Activated naive CD4-positive, alpha-beta T cell (primary cell): ENCODE measurements at places on chromosomes 7 and 10.

DNA sequence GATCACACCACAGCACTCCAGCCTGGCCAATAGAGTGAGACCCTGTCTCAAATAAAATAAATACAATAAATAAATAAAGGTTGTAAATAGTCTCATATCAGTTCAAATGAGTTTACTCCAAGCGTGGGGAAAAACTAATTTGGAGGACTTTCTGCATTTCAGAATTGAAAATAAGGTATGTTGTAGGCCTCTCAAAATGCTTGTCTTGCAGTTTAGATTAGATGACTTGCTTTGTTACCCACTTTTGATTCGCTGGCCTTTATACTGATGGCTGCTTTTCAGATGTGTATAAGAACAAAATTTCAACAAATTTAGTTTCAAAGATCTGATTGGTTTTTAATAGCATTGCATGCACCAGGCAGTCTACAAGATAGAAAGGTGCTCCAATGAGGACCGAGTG lies 2.2 kb upstream of the C10orf143 start:
- no peak for DNase-seq

GRCh38 chr10:36506697-36507496 lies 618.5 kb upstream of the ANKRD30A start:
- no peak for DNase-seq

DNA sequence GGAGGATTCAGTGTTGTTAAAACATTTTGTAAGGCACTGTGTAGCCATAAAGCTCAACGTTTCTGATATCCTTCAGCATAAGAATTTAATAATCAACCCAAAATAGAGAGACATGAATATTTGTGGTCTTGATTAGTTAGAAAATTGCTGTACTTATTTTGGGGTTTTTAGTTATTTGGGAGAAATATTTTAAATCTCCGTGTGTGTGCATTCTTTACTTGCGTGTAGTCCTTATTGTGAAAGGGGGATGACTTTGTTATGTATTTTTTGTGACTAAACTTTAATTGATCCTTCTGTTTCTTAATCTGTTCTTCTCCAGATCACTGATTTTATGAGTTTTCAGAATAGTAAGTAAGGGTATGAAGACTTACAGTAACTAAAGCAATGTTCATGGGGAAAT lies 81.2 kb downstream of the ZNRF2 start:
- no peak for DNase-seq

DNA sequence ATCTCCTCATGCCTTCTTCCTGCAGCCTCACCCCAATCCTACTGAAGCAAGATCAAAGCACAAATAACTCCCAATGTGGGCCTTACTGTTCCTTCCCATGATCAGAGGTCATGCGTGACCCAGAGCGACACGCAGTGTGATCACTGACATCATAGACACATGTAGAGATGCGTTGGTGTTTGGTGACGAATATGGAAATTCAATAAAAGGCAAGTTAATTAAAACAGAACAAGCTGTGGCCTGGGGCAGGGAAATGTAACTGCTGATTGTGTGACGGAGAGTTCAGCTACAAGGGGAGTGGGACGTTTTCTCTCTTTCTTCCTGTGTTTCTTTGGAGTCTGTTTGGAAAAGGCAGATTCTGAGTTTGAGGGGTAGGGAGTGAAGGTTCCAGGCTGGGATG lies 34.8 kb upstream of the CARD11 start:
- no peak for DNase-seq

DNA sequence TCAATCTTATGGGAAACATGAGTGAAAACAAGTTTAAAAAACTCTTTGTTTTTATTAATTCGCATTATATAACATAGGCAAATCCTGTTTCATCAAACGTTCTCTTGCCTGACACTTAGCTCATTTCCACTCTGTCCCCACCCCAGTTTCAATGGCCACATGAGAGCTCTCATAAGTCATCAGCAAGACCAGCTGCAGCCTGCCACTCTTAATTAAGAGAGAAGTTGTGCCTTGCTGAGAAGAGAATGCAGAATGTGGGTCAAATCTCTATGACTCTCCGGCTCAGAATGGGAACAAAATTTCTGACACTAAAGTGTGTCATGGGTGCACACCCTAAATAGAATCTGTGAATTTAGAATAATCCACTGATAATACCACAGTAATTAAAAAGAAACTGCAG lies 39.6 kb downstream of the ASAH2 start:
- no peak for DNase-seq

DNA sequence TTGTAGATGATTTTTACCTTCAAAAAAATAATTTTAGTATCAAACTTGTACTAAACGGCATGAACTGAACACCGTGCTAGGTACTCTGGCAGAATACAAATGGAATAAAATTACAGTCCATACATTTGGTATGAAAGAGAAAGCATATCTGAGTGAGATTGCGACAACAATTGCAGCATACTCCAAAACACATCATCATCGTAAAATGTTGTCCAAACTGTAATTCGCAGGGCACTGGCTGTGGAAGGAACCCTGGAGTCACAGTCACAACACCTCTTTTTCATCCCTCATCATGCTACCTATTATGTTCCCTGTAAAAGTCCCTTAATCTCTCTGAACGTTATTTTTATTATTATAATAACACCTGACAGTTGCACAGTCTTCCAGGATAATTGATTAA lies 13.5 kb downstream of the CREM start:
- no peak for DNase-seq

GRCh38 chr7:2508327-2509215 lies 11.0 kb upstream of the LFNG start:
- DNase-seq, result no peak

GRCh38 chr7:81457852-81458522 lies 311.9 kb downstream of the HGF start:
- DNase-seq, result no peak

DNA sequence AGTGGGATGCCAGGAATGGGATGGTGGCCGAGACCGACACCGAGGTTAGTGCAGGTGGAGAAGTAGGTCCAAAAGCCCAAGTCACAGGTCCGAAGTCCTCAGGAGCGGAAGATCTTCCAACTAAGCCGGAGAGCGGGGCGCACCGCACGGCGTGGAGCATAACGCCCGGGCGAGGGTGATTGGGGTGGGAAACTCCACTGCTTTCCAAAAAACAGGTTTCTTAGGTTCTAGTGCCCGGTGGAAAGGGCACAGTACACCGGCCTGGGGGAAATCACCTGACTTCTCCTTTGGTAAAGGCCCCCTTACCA lies 11.4 kb upstream of the SPAG6 start:
- no peak for DNase-seq

GRCh38 chr7:98816241-98816640 lies 53.6 kb downstream of the TMEM130 start:
- DNase-seq, result no peak

DNA sequence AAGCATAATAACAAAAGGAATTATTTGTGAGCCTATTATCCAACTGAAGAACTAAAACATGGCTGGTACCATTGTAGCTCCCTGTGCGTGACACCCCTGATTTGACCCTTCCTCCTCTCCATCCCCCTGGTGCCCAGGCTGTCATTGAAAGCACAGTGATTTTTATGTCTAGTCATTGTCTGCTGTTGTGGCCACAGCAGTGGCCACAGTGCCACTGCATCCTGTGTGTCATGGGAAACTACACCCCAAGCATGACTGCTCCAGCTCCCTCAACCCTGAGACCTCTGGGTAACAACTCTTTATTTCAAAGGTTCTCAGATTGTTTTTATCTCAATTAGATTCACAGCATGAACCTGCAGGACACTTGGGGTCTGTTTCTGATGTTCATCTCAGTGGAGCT lies 52.0 kb downstream of the ERLIN1 start:
- DNase-seq, result no peak
